ENCODE measurements at places on chromosomes 6 and 20.

- no peak for DNase-seq
Measured at GRCh38 chr6:139943391-139943790, 568.9 kb upstream of the CITED2 start.

DNA sequence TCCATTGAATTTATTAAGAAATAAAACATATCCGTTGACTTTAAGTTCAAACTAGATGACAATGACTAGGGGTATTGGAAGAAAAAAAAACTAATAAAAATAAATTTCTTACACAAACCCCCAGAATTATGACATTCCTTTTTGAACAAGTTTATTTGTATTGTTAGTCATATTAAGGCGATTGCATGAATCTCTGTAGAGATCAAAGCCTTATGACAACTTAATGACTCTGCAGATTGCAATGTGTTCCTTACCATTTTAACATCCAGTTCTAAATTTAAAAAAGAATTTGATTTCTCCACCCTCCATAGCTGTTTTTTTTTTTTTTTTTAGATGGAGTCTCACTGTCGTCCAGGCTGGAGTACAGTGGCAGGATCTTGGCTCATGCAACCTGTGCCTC is 189.8 kb upstream of the CEP162 start:
- no peak for DNase-seq

DNA sequence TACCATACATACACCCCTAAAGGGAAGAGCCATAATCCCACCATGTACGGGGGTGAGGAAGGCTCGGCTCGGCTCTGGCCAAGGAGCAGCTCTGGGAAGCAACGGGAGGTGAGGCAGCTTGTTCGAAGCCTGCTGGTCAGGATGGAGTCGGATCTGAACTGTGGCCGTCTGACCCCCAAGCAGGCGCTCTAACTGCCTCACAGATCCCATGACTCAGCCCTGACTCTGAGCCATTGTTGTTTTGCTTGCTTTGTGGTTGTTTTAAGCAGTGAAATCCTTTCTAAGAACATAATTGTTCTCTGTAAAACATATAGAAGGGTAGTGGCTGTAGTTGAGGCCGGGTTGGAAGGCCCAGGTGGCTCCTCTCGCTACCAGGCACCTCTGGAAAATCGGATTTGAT is 10.9 kb downstream of the C6orf132 start:
- no peak for DNase-seq

DNA sequence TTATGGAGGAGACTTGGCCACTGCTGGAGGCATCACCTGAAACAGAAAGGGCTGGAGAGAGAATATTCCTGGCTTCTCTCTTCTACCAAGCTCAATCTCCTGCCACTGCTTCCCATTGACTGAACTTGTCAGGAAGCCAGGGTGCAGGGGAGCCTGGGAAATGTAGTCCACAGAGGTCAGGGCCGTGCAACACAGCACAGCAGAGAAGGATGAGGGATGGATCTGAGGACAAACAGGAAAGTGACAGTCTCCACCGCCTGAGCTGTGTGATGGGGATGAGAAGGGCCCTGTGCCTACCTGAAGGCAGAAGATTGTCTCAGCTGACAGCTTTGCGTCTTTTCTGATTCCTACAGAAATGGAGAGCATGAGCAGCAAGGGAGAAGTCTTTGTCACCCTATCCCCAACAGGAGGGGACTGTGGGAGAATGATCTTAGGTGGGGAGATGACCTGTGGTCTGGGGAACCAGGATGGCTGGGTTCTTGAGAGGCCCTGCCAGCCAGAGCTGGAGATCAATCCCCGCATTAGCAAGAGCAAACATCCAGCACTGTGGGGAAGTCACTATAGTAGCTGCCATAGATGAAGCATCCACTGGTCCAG is 114.2 kb downstream of the SNX5 start:
- peak; percentile 19 for DNase-seq

DNA sequence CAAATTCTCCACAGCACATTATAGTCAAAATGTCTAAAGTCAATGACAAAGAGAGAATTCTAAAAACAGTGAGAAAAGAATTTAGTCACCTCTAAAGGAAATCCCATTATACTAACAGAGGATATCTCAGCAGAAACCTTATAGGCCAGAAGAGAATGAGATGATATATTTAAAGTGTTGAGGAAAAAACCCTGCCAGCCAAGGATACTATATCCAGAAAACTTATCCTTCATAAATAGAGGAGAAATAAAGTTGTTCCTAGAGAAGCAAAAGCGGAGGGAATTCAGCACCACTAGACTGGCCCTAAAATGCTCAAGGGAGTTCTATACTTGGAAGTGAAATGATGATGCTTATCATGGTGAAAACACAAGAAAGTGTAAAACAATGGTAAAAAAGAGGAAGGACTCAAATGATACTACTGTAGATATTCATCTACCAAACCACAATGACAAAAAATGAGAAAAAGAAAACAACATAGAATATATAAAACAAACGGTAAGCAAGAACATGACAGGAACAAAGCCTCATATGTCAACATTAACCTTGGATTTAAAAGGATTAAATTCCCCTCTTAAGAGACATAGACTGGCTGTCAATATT is 16.7 kb downstream of the GPRC6A start:
- DNase-seq = no peak

DNA sequence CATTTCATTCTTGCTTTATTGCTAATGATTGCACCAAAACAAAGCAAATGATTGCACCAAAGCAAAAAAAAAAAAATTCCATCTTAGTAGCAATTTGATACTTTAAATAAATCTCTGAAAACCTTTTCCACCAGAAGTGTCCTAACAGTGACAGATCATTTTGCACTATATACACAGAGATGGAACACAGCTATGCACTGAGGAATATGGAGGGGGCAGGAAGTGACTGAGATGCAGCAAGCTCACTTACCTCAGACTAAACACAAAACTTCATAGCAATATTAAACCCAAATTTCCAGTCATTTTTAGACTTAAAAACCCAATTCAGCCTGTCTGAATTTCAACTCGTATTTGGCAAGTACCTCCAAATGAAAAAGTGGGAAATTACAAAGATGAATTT is 41.2 kb downstream of the HIVEP2 start:
- no peak for DNase-seq

DNA sequence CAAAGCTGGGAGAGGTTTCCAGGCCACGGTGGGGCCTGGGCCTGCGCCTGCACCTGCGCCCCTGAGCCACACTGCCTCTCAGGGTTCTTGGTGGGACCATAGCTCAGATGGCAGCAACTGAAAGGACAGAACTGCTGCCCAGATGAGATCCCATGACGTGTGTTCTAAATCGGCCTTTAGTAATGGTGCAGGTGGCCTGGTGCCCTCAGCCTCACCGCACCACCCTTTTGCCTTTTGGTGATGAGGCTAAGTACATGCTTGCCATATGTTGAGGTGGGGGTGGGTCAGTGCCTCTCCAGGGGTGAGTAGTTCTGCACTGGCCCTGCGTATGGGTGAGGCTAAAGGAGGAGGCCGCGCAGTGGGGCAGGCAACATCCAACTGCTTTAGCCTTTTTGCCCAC is 7.4 kb downstream of the PSMG4 start:
- DNase-seq = no peak

DNA sequence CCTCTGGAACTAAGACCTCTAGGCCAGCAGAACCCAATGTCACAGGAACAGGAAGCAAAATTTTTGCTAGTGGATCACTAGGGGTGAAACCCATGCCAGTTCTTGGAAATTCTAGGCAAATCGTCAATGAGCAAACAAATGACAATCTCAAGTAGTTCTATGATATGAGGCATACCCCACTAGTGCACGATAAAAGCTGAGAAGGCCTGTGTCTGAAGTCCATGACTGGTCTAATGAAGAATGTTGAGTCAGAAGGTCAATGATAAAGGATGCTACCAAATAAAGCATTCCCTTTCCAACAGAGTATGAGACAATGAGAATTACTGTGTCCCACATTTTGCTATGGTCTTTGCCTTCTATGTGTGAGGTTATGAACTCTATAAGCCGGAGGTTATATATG is 149.4 kb upstream of the NOX3 start:
- DNase-seq = no peak
